ENCODE measurements at places on chromosomes 7 and 10.
A peak's percentile ranks its signal among the peaks of the same experiment; 100 is the strongest.

- DNase-seq = no peak
Observed at GRCh38 chr7:149787428-149788299, 14.3 kb upstream of the ZNF467 start.

GRCh38 chr7:50618281-50618680 is 53.1 kb upstream of the DDC start:
- DNase-seq = no peak

DNA sequence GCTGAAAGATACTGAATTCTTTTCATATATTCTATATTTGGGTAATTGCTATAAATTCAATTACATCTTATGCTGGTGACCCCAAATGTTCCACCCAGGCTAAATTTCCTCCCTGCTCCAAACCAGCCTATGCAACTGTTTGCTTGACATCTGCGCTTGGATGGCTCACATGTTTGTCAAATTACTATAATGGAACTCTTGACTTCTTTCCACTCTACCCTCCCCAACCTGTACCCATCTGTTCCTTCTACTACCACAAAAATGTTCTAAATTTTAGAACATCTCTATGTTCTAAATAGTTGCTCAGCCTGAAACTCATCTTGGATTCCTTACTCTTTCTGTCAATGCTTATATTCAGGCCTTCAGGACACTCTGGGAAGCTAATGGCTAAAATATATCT is 249.9 kb upstream of the SMIM30 start:
- no peak for DNase-seq

- no peak for DNase-seq
Observed at GRCh38 chr10:26755443-26755903, 58.0 kb downstream of the PDSS1 start.

- no peak for DNase-seq
Observed at GRCh38 chr10:29681676-29682448, 47.1 kb upstream of the SVIL start.

GRCh38 chr7:130721486-130722277 is 12.3 kb downstream of the KLF14 start:
- peak; percentile 80 for DNase-seq

DNA sequence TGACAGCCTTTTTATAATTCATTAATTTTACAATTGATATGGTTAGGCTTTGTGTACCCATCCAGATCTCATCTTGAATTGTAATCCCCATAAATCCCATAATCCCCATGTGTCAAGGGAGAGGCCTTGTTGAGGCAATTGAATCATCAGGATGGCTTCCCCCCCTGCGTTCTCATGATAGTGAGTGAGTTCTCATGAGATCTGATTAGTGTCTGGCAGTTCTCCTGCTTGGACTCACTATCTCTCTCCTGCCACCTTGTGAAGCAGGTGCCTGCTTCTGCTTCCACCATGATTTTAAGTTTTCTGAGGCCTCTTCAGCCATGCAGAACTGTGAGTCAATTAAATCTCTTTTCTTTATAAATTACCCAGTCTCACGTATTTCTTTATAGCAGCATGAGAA is 165.7 kb upstream of the GNAI1 start:
- no peak for DNase-seq

GRCh38 chr10:89210794-89211425 is 3.8 kb upstream of the CH25H start:
- DNase-seq = no peak

- no peak for DNase-seq
Observed at GRCh38 chr7:55191161-55191925, 172.5 kb downstream of the EGFR start.

- no peak for DNase-seq
Observed at GRCh38 chr10:35577926-35578617, 27.1 kb upstream of the GJD4 start.

DNA sequence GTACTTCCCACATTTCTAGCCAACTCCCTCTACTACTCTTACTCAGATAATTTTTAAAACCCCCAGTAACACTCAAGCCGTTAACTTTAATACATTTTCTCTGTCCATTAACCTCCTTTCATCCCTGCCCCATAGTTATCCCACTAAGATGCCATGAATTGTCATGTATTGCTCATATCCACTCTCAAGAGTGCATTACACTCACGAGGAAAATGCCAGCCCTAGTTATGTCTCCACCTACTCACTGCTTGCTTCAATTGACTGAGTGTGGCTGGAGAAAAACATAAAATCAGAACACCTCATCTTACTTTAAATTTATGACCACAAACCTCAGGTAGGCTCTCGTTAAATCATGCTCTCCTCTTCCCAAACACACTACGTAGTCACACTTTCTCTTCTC is 324.1 kb upstream of the NPSR1 start:
- no peak for DNase-seq

- no peak for DNase-seq
Observed at GRCh38 chr7:110442381-110442837, 648.5 kb upstream of the LRRN3 start.

DNA sequence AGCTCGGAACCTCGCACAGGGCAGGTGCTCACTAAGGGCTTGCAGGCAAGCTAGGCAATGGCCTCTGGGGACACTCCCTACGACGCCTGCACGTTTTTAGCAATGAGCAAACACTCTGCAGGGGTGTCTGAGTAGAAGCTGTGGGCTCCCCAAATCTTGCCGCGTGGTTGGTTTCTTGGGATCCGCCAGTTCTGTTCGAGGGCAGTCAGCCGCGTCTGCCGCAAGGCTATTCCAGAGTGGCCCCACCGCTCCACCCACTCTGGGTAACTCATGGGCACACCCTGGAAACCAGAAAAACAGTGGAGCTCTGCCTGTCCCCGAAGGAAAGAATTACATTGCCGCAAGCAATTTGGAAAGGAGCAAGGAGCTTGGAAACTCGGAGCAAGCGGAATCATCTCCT is 189.3 kb upstream of the LYZL2 start:
- DNase-seq = no peak

DNA sequence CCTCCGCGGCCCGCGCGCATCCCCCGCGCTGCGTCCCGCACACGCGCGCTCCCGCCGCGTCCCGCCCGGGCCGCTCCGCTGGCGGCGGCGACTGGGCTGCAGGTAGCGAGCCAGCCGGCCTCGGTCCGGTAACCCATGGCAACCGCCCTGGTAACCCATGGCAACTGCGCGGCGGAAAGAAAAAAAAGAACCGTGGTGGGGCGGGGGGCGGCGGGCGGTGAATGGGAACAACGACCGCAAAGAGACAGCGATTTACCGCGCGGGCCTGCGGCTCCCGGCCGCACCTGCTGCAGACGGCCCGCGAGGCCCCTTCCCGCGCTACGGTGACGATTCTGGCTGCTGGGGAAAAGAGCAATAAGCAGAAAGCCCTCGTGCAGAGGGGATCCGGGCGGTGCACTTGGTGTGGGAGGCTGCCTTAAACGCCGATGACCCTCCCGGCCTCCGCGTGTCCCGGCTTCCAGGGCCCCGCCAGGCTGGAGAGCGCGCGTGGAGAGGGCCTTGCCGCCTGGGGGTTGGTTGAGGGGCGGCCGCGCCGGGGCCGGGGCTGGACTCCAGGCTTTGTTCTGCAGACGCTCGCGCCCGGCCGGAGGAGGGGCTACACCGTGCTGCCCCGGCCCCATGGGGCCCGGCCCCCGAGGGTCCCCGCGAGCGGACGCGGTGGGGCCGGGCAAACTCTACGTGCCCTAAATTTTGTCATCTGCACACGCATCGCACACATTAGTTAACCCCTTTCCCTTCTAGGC is 84.7 kb downstream of the SNX10 start:
- peak; percentile 46 for DNase-seq

DNA sequence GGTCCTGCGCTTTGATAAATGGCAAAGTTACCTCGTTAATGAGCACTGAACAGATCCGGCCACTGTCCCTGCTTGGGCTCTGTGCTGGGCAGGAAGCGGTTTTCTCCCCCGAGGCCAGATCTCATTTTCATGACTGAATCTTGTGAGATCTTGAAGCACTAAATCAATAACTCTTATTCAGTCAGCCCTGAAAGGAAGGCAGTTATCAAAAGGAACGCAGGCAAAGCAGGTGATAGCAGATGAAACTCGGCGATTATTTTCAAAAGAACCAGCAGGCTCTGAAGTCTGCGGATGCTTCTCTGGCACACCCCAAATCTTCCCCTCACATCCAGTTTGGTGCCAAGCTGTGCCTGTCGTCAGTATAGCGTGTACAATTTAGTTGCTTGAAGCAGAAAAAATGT is 228.7 kb downstream of the BAMBI start:
- DNase-seq = no peak

GRCh38 chr7:106089647-106090046 is 22.5 kb downstream of the SYPL1 start:
- no peak for DNase-seq

- DNase-seq = no peak
Observed at GRCh38 chr7:85600395-85600794, 413.5 kb upstream of the SEMA3D start.

DNA sequence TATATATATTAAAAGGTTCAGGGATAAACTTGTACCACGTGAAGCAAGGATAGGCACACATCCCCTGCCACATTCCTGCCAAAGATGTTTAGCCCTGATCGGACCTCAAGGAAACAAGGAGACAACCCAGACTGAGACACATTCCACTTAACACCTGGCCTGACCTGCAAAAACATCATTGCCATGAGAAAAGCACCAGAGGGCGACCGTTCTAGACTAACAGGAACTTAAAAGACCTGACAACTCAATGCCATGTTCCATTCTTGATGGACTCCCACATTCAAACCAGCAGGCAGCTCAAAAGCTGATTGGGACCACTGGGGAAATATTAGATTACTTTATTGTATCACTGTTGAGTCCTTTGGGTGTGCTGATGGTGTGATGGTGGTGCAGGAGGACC is 8.1 kb upstream of the PDGFA start:
- no peak for DNase-seq

DNA sequence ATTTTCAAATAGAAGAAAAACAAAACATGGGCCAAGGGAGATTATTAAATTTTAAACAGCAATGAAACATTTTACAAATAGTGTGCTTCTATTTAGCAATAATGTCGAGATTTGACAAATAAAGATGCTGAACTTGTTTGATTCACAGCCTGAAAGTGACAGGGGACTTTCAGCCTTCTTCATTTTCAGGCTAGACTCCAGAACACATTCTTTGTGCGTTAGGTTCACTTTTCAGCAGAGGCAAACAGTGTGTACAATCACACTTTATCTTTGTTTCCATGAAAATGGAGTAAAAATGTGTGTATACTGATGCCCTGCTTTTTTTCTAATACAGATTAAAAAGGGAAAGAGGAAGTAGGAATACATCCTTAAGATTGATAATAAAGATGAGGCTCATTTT is 35.6 kb downstream of the FAM171A1 start:
- no peak for DNase-seq

- no peak for DNase-seq
Observed at GRCh38 chr10:55630491-55631056, 730.5 kb downstream of the ZWINT start.

Data from globus pallidus (tissue), 1 donor.